Stromal cell of bone marrow (primary cell): ENCODE measurements at places on chromosomes 7 and 10.

DNA sequence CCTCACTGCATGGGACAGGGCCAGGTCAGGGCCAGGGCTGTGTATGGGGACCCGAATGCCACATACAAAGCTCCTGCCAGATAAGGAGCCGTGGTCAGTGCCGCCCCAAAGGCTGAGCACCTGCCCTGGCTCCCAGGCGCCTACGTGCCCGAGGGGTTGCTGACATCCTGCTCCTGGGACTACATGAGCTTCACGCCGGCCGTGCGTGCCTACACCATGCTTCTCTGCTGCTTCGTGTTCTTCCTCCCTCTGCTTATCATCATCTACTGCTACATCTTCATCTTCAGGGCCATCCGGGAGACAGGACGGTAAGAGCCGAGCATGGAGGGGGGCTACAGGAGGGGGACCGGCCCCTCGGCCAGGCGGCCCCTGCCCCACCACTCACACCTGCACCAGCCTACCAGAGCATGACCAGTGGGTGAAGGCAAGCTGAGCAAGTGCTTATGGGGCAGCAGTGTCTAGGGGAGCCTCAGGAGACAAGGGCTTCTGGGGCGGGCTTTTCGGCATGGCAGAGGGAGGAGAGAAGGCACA is 4.9 kb downstream of the OPN4 start:
- DNase-seq: no peak

DNA sequence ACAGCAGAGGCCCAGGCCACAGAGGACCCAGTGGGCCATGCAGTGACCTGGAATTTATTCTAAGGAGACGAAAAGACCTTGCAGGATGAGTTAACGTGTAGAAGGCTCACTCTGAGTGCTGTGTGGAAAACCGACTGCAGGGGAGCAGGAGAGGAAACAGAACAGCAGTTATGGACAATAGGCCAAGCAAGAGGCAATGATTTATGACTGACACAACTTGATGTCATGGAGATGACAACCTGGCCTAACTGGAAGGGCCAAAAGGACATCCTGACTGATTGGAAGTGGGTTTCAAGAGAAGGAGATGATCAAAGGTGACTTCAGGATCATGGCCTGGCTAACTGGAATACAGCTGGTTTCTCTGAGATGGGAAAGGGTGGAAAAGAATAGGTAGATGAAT is 70.2 kb upstream of the RAPGEF5 start:
- no peak for DNase-seq

GRCh38 chr7:40923626-40924025 is 779.3 kb downstream of the INHBA start:
- no peak for DNase-seq

- no peak for DNase-seq
Observed at GRCh38 chr10:36191009-36191408, 548.9 kb upstream of the FZD8 start.

GRCh38 chr7:130476297-130477150 is 15.4 kb upstream of the MEST start:
- no peak for DNase-seq

- DNase-seq: peak; percentile 21
Observed at GRCh38 chr7:129925416-129926002, 27.3 kb downstream of the UBE2H start.

DNA sequence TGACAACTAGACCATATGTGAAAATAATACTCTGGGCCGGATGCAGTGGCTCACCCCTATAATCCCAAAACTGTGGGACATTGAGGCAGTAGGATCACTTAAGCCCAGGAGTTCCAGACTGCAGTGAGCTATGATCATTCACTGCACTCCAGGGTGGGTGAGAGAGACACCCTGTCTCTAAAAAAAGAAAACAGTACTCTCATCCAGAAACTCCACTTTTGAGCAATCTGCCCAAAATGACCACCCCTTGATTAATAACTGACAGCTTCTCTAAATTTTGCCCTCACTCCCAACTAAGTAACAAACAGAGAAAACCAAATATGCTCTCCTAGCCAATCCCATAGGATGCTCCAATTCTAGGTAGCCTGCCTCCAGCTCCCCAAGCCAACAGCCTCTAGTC is 62.5 kb upstream of the AKR1E2 start:
- DNase-seq: no peak

DNA sequence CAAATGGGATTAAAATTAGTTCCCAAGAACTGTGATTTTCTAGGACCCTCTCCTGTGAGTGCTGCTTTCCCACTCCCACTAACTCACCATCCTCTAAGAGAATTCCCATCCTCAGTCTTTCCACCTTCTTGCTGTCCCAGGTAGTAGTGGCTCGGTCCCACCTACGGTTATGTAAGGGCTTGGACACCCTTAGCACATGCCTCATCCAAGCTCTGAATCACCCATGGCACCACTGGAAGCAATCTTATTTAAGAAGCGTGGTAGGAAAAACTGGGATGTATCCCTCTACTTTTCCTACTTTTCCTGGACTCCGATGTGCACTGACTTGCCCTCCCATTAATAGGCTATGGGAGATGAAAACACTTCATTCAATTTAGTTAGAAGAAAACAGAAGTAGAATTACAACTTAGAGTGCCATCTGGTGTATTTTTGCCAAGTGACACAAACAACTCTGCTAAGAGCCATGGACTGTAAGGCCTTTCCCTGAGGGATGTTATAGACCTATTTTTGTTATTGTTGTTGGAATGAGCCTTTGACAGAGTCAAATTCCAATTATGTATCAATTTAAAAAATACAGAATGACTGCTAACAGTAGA is 13.7 kb upstream of the ANKRD22 start:
- DNase-seq: no peak

DNA sequence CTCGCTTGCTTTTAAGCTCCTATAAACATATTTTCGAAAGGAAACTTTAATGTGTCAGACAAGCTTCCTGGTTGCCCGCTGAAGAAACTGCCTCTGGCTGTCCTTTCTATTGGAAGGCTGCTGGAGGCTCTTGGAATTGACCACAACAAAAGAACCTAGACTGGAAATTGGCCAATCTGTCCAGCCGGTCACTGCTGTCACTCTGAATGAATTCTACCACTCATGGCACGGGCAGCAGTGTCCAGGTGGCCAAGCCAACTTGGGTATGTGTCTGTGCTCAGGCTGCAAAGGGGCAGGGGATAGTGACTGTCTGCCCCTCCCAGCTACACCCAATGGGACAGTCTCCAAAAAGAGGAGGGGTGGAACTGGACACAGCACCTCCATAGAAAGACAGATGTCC is 57.6 kb downstream of the CDH23 start:
- no peak for DNase-seq

DNA sequence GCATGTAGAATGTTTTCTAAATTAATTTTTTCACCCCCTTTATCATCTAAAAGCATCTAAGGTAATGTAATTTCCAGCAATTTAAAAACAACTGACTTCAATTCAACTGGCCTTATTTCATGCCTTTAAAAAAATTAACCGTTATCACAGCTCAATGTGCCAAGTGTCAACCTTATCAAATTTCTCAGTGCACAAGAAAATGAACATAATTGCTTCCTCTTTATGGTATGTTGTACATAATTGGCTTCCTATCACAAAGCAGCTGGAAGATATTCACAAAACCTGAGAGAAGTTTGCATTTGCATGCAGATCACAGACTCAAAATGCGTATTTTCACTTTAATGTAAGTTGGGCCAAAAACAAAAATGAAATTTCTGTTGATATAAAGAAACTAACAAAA is 966.4 kb downstream of the GRM8 start:
- DNase-seq: no peak

- DNase-seq: no peak
Observed at GRCh38 chr7:19146699-19147098, 1.5 kb upstream of the FERD3L start.

GRCh38 chr7:128800567-128800966 is 8.8 kb downstream of the CCDC136 start:
- DNase-seq: no peak

GRCh38 chr7:147829016-147829415 is 761.5 kb upstream of the C7orf33 start:
- DNase-seq: no peak

GRCh38 chr7:617614-618538 is 98.2 kb upstream of the PDGFA start:
- DNase-seq: no peak

GRCh38 chr7:34837801-34838201 is 179.8 kb downstream of the NPSR1 start:
- DNase-seq: no peak

- DNase-seq: no peak
Observed at GRCh38 chr10:95565336-95565735, 4.2 kb upstream of the SORBS1 start.

GRCh38 chr7:73429215-73429614 is 4.4 kb upstream of the FZD9 start:
- DNase-seq: no peak

DNA sequence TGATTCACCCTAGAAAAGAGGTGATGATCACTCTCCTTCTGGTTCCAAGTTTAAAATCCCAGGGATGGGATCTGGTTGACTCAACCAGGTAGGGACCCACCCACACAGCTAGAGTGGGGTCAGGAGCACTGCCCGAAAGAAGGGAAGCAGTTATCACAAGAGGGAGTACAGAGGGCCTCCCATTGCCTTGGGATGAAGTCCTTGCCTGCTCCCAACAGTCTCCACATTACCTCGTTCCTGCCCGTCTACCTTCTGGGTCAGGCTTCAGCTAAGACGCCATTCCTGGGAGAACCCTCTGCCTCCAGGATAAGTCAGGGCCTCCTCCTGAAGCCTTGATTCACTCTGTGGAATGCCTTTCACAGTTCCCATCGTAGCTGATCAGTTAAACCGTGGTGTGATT is 23.8 kb downstream of the ZMIZ2 start:
- DNase-seq: no peak

DNA sequence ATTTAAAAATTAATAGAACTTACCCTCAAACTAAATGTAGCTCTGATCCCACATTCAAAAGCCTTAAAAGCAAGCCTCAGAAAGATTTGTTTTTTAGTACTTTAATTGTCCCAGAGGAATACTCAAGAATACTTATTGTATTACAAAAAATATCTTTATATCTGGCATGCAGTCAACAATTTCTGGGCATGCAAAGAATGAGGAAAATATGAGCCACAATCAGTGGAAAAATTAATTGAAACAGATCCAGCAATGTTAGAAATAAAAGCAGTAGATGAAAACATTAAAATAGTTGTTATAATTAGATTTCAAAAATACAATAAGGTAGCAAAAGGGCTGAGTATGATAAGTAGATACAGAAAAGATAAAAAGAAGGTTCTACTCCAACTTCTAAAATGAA is 154.7 kb downstream of the PON1 start:
- DNase-seq: peak; percentile 18

DNA sequence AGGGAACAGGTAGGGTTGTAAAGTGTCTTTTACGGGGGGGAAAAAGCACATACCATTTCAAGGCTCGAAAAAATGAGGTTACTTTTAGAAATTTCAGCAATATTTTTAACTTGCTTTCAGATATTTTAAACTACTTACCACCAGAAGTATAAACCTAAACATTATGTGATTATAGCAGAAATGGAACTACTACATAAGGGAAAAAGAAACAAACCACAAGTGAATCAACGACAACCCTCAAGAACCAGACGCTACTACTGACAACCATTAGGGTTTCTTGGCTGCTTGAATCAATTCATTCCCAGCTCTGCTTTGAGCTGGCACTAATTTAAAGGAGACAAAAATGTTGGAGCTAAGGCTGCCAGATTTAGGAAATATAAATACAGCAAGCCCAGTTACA is 80.1 kb downstream of the ZFAND4 start:
- no peak for DNase-seq

DNA sequence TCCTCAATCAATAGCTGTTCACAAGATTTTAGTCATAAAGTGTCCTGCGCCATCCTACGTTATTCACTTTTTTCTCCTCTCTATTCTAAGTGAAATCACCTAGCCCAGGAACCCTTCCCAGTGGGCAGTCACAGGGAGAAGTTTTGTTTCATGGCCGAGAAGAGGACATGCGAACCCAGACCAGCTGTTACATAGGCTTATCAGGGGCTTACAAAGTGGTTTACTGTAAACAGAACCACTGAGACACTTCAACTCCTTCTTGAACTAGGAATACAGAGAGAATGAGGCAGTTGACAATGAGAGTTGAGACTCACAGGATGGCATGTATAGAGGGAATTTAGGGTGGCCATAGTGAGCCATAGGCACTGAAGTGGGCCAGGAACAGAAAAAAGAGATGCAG is 246.9 kb upstream of the GLI3 start:
- DNase-seq: no peak

DNA sequence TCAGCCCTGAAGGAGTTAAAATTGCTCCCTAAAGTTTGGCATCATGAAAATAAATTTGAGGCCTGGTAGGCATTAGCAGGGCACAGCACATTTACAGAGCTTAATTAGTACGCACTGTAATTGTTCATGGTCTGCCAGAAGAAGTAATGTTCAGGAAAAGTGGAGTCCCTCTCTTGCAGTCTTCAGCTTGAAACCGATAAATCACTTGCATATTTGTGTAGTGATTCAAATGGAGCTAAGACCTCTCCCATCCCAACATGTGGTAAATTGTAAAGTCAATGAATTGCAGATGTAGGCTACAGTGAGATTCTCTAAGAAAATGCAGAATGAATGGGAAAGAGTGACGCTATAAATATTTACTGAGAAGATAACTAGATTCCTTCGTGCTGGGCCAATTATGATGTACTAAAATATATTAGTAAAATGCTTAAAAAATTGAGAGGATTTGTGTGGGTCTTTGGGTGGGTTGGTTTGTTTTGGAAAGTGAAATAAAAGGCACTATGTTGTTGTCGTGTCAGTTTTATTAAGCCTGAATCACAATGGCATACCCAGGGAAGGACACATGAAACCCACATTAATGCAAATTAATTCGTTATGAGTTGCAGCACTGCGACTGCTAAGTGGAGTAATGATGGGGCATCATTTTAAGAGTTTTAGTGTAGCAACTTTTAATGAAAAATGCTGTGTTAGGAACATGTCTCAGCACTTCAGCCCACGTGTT is 8.4 kb downstream of the TCF7L2 start:
- peak; percentile 83 for DNase-seq

- DNase-seq: no peak
Observed at GRCh38 chr10:112370424-112370819, 3.5 kb upstream of the ACSL5 start.

DNA sequence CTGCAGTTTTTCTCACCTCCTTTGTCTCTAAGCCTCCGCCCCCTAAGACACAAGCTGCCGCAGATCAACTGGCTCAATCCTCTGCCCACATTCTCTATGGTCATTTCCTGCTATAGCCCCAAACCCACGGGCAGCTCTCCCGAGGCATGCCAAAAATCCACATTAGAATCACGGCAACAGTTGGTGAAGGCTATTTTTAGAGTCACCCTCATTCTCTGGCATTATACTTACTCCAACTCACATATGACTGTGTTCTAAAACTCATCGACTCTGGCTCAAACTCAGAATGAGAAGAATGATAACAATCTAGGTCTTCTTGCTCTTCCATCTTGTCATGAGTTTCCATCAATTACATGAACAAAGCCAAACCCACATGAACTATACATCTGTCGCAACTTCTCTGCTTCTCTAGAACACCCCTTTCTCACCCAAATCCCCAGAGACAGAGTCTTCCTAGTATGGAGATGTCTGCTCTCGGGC is 10.9 kb upstream of the KIAA1549 start:
- peak; percentile 48 for DNase-seq

GRCh38 chr10:84004221-84004620 is 135.1 kb upstream of the GHITM start:
- no peak for DNase-seq

- DNase-seq: no peak
Observed at GRCh38 chr7:130927062-130927461, 193.1 kb upstream of the KLF14 start.

- DNase-seq: no peak
Observed at GRCh38 chr7:91661727-91662126, 218.8 kb downstream of the MTERF1 start.
